ENCODE measurements at places on chromosomes 1 and 21.

GRCh38 chr1:218499911-218500310 lies 154.8 kb downstream of the TGFB2 start:
- no peak for DNase-seq

DNA sequence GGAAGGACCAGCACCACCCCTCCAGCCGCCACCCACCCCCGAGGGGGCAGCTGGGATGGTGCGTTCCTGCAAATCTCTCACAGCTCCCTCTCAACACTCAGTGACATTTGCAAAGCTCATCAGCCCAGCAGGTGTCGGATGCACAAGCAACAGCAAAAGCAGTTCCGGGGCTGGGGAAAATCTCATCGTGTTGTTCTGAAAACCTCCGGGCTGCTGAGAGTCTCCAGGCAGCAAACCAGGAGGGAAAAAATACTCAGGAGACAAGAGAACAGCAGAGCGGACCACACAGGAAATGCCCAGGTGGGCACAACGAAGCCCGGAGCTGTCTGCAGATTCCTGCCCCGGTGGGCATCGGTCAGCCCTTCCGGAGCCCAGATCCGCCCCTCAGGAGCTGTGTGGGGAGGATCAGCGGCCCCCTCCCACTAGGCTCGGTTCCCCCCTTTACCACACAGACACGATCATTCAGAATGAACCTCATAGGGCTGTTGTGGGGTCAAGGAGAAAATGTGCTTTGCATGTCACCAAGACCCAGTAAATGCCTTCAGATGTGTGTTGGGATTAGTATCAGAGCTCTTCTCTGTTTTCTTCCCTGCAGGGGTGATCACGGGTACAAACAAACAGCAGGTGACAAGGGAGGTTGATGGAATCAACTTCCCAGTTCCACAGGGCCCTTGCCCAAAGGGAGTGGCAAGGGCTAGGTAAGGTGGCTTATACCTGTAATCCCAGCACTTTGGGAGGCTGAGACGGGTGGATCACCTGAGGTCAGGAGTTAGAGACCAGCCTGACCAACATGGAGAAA lies 127.0 kb upstream of the TIAM1 start:
- DNase-seq: no peak

DNA sequence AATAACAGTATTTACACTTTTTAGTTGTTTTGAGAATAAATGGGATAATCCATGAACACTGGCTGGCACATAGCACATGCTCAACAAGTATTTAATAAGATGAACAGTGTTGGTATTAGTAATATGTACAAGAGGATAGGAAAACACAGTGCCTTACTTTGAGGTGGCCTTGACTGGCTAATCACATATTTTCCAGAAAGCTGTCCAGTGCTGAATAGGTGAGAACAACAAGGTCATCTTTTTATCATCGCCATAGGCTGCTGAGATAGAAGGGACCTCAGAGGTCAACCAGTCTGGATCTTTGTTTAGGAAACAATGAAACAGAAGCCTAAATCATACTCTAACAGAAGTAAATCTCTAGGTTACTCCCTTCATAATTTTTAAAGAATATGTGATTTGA lies 89.7 kb upstream of the BCL9 start:
- DNase-seq: no peak

DNA sequence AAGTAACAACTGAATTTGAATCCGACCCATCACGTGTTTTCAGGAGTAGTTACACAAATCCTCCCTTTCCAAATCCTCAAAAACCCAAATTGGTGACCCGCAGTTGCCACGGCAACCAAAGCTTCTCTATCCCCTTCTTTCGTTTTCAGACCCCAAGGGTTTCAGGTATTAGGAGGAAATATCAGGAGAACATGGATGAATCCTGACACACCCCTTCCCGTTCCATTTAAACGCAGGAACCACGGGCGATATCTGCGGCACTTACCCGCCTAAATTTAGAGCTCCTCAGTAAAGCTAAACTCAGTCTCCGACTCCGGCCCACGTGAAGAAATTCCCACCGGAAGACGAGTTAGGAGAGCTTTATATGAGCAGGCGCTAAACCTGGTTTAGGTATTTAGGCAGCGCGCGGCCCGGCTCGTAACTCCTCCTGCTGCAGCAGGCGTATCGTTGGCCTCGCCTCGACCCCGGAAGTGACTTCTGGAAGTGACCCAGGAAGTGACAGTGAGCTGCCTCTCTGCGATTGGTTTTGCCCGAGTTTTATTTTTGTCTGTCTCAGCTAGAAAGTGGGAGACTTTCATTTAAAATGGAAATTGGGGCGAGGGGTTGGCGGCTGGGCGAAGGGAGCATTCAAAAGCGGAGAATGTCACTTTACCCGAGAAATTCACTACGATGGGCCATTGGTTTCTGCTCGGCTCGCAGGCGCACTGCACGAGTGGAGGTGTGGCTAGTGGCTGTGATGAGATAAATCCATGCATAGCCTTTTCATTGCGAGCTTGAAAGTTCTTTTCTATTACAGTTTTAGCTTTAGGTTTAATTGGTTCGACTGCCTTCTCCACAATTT lies at the start of gene TAF1A:
TSS of gene TAF1A (minus strand) at position 472 of the 841 bp plus-strand sequence.
- DNase-seq: peak; percentile 80

DNA sequence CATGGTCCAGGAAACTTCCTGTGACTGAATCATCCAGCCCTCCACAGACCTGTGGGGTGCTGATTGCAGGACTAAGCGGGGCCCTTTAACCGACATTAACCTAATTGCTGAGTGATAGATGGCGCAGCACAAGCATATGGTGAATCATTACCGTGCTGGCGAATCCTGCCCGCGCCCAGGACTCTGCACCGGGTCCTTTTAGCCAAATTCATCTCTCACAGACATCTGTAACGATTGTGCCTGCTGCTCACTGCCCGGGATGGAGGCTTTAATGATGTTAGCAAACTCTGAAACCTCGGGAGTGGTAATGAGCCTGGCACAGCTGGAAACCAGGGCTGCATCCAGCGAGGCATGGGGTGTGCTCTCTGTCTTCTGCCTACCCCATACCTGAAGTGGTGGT lies 147.3 kb upstream of the CD34 start:
- no peak for DNase-seq

- DNase-seq: no peak
Observed at GRCh38 chr21:45089964-45090363, 15.6 kb downstream of the ADARB1 start.
